ENCODE measurements at places on chromosomes 5 and 9.
A peak's percentile ranks its signal among the peaks of the same experiment; 100 is the strongest.

DNA sequence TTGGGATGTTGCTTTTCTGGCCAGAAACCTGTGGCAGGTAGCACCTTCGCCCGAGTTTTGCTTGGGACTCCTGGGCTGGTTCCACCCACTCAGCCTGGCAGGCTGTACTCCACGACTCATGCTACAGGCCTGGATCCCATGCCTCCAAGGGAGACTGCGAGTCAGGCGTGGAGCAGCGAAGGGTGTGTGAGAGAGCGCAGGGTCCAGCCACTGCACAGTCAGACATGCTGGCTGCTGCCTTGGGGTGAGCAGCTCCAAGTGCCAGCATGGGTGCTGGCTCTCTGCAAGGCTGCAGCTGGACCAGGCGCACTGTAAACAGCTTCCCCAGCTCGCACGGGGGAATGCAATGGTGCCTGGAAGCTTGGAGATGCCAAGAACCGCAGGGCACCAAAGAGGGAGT lies 249.6 kb upstream of the EDIL3 start:
- DNase-seq: peak; percentile 55

GRCh38 chr5:54774281-54775170 lies 210.9 kb downstream of the ESM1 start:
- no peak for DNase-seq

DNA sequence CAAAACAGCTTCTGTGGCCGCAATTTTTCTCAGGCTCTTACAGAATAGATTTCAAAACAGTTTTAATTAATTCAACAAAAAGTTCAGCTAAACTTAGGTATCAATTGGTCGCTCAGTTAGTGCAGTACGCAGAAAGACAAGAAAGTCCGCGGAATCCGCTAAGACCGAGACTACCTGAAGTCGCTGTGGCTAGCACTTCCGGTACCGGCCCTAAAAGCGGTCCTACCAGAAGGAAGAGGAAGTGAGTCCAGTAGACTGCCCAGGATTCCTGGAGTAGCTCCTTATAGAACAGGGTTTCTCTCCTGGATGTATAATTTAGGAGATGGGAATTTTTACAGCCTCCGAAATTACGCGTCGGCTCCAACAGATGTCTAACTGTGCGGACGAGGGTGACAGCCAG lies 16.6 kb upstream of the PCDHB2 start:
- no peak for DNase-seq

- DNase-seq: no peak
These were observed 205.5 kb upstream of the EFNA5 start for GRCh38 chr5:107876261-107876660.

DNA sequence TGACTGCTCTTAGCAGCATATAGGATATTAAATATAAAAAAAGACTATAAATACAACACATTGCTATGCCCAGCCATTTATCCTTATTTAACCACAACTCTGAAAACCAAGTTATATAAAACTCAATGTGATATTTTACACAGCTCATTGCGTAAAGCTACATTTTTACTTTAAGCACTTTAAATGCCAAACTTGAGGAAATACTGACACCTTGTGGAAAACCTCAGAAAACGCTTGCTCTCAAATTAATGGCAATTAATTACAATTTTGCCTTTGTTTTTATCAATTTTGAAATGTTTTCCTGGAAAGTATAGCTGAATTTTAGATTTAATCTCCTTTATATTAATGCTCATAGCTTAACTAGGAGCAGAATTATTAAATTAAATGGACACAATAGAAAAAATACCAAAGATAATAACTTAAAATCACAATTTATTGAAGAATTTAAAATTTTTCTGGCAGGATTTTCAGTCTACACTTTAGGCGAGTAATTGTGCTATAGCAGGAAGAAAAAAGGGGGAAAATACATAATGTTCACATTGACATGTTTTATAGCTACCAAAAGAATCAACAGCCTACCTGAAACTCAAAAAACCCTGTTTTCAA lies 25.2 kb upstream of the PLAC8L1 start:
- DNase-seq: no peak

GRCh38 chr9:82333671-82334070 lies 345.1 kb downstream of the SPATA31D1 start:
- peak; percentile 40 for DNase-seq

DNA sequence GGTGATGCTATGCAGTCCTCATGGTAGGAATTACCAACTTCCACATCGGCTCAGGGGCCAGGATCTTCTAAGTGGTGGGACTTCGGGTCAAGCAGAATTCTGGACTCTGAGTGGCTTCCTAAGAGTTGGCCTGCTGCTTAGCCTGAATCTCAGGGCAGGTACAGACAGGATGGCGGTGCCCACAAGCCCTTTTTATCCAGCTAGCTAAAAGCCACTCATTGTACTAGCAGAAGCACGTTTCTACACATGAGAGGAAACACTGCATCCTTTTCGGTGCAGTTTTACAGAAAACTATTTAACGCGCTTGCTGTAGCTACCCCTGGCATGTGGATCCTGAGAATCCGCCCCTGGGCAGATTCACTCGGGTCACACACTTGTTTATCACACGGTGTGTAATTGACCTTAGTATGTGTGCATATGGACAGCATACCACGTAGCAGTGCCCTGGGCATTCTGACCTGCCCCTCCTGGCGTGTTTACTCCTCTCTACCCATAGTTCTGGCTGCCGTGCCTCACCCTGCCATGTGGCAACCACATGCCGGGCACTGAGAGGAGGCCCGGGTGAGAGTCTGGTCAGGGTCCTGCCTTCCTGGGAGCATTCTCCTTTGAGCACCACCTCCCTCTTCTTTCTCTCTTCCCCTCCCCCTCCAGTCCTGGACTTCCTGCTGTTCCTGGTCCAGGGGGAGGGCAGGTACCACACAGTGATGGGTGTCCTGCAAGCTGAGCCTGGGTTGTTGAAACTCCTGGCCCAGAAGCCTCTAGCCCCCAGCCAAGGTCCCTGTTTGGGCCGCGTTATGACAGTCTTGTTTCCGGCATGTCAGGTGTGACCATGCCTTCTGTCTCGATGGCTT lies 65.9 kb downstream of the DAB2IP start:
- DNase-seq: no peak

DNA sequence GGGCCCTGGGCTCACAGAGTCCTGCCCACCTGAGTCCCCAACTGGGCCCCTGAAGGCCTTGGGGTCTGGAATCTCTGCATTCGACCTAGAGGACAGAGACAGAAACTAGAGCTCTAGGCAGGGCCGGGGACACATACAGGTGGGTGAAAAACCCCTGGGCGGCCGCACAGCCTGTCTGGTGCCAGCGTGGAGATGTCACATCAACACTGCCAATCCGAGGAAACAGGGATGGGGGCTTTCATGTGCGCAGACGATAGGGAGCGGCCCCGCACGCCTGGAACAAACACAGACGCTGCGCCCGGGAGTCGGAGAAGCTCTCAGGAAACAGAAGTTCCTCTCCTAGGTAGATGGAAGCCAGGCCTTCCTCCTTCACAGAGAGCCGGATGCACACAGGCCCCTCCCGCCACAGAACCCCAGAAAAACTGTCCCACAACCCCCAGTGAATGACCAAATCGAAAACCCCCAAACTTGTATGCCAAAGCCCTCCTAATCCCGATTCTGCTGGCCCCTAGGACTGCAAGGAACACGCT lies 1.8 kb downstream of the GRM6 start:
- no peak for DNase-seq

- DNase-seq: no peak
These were observed 25.4 kb downstream of the EPB41L4B start for GRCh38 chr9:109295221-109296130.

GRCh38 chr9:133440874-133441273 lies 18.7 kb downstream of the ADAMTS13 start:
- DNase-seq: peak; percentile 18

- DNase-seq: no peak
These were observed 97.9 kb downstream of the PDE8B start for GRCh38 chr5:77308154-77308960.

DNA sequence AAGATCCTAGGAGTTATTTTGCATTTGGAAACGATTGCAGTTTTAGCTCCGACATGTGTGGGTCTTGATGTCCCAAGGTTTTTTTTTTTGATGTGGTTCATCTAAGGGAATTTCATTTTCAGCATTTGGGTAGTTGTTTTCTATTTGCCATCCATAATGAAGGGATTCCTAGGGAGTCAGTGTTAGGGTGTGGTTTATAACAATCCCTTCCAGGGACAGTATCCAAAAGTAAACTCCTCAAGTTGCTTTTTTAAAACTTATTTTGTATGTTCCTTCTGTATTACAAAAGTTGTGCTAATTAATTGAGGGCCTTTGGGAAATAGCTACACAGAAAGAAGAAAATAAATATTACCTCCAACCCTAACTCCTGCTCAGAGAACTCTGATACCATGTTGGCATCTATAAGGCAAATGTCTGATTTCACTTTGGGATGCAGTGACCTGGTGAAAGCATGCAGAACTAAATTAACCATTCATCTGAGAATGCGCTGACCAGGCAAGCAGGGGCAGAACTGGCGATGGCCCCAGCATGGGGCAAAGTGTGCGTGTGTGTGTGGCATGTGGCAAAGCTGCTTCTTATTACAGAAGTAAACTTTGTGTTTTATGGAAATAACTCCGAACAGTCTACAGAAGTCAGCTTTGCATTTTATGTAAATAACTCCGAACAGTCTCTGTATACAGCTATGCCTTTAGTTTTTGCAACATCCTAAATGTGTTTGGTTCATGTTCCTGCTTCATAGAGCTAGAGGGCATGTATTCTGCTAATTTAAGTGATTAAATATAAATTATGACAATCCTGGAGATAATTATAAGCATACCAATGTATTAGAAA lies 237.2 kb downstream of the TRPM3 start:
- no peak for DNase-seq

- no peak for DNase-seq
These were observed 409.2 kb downstream of the HTR1A start for GRCh38 chr5:63553073-63553472.

- no peak for DNase-seq
These were observed 22.4 kb upstream of the SMIM15 start for GRCh38 chr5:61184708-61185107.

DNA sequence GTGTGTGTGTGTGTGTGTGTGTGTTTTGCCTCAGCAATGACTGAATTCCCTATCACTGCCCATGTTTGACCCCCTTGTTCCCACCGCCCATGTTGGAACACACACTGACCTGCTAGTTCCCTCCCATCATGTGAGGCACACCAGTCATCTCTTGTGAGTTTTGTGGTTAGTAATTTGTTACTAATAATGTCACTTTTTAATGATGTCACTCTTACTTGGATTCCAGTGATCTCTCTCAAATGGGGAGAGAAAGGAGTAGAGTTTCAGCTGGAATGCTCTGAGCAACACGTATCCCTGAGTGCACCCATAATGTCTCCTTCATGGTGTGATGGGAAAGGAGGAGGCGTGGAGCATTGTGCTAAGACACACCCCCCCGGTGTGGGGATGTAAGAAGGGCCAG lies 172.6 kb downstream of the SH3GL2 start:
- DNase-seq: no peak

GRCh38 chr5:138926688-138927448 lies 51.7 kb upstream of the LRRTM2 start:
- no peak for DNase-seq

DNA sequence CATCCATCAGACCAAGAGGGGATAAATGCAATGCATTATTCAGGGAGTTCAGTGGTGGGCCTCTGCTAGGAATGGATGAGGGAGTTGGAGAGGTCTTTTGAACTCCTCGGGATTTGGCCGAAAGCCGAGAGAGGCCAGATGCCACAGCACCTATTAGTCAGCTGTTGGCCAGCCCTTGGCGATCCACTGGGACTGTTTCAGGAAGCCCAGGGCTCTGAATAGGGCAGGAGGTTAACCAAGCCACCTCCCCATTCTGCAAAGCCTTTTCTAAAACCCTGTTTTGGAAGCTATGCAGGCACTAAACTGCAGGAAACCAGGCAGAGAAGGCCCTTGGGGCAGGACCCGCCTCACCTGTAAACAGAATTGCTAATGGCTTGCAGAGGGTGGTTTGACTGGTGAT lies 37.8 kb downstream of the ASTN2 start:
- DNase-seq: no peak

DNA sequence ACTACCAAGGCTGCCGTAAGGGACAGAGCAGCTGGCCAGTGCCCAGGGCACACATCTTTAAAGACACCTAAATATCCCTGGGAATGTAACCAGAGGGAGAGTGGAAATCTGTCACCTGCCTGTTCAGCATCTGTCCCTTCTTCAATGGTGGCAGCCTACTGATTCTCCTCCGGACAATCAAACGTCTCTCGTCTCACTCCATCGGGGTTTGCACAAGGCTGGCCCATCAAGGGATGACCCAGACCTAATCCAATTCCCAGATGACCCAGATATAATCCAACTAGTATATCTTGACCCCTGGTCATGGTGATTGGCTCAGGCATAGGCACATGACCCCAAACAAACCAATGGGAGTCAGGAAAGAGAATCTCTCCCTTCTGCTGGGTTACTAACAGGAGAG lies 93.5 kb downstream of the HRH2 start:
- DNase-seq: no peak

GRCh38 chr9:123329329-123329955 lies 26.6 kb upstream of the CRB2 start:
- peak; percentile 80 for DNase-seq

DNA sequence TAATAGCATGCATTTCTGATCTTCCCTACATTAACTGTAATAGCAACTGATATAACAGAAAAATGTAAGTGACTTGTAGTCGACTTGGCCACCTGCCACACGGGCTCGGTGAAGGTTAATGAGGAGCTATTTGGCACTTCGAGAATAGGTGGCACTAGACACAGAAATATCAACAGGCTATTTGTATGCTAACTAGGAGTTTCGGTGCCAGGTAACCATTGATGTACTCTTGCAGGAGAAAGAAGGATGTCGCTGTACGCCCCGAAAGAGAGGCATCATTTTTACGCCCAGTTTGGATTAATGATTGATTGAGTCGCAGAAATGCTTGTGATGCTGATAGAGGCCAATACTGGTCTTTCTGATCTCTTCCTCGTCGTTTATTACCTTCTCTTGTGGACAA lies 516 bp upstream of the DMRT2 start:
- DNase-seq: no peak

- no peak for DNase-seq
These were observed 48.8 kb upstream of the GOLPH3 start for GRCh38 chr5:32222723-32223470.

- no peak for DNase-seq
These were observed 33.9 kb downstream of the JAKMIP2 start for GRCh38 chr5:147748590-147748989.

- no peak for DNase-seq
These were observed 13.0 kb upstream of the TMEFF1 start for GRCh38 chr9:100459963-100460362.

DNA sequence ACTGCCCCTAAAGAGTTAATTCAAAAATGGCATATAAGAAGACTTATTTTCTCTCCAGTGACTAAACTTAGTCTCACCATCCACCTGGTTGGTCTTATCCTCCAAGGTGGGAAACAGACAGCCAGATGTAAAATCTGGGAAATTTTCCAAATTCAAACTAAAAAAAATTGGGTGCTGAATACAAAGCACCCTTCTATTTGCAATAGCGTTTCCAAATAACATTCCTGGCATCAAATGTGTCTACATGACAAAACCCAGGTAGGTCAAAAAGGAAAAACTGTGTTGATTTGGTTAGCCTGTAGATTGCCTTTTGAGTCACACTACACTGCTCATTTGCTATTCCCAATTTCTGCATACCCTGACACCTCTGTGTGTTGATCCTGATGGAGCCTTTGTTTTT lies 252.2 kb downstream of the NR2F1-AS1 start:
- no peak for DNase-seq
